Memory B cell (primary cell): ENCODE measurements at places on chromosomes 4 and X.

DNA sequence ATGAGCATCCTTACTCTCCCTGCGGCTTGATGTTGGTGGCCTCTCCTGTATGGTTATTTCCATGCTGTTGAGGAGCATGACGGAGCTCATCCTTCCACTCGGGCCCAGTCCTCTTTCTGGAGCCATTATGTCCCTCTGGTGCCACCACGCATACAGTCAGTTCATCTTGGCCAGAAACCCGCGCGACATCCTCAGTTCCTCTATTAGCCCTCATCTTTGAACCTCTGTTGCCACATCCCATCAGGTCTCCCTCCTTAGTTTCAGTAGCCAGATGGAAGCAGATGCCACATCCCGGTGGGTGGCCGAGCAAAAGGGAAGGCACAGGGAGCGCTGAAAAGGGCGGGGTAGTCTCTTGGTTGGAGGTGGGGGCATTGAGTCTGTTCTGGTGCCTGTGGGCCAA lies 4.6 kb downstream of the LOC101059915 start:
- H3K4me3 ChIP-seq = no peak overlapping the region
- DNase-seq = no peak
- no peaks in the 10 kb centered on the region for H3K36me3 ChIP-seq
- peaks cover 3% of the 10 kb centered on the region for H3K4me1 ChIP-seq
- peaks cover 9% of the 10 kb centered on the region for H3K27me3 ChIP-seq
- H3K27ac ChIP-seq = no peak overlapping the region

DNA sequence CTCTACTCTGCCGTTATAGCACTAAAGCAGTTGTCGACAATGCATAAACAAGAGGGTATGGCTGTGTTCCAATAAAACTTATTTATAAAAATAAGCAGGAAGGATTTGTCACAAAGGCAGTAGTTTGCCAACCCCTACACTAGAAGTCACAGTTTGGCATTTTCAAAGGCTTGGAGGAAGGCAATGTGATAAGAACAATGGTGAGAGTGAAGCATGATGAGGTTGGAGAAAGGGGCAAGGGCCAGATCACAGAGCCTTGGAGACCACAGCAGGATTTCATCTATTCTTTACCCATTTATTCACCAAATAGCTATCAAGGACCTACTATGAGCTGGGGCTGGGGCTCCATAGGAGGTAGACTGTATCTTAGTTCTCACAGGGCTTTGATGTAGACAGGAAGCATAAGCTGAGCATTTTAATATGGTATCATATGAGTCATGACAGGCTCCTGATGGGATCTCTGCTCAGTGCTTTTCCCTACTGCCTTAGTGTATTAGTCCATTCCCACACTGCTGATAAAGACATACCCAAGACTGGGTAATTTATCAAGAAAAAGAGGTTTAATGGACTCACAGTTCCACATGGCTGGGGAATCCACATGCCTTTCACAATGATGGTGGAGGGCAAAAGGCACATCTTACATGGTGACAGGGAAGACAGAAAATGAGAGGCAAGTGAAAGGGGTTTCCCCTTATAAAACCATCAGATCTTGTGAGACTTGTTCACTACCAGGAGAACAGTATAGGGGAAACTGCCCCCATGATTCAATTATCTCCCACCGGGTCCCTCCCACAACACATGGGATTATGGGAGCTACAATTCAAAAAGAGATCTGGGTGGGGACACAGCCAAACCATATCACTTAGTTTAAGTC lies 58.9 kb downstream of the PPM1K start:
- H3K27me3 ChIP-seq = no peaks in the 10 kb centered on the region
- H3K4me3 ChIP-seq = no peak overlapping the region
- H3K27ac ChIP-seq = no peak overlapping the region
- no peaks in the 10 kb centered on the region for H3K36me3 ChIP-seq
- DNase-seq = no peak

- DNase-seq = no peak
- no peaks in the 10 kb centered on the region for H3K36me3 ChIP-seq
- no peak overlapping the region for H3K27ac ChIP-seq
- no peaks in the 10 kb centered on the region for H3K4me1 ChIP-seq
- peaks cover 2% of the 10 kb centered on the region for H3K27me3 ChIP-seq
Observed at GRCh38 chr4:87717276-87718031, 67.4 kb downstream of the DMP1 start.

- H3K27ac ChIP-seq = no peak overlapping the region
- H3K4me1 ChIP-seq = peaks cover 7% of the 10 kb centered on the region
- H3K36me3 ChIP-seq = no peaks in the 10 kb centered on the region
- no peak for DNase-seq
- no peak overlapping the region for H3K4me3 ChIP-seq
- H3K27me3 ChIP-seq = no peaks in the 10 kb centered on the region
Observed at GRCh38 chr4:100936661-100937375, 410.5 kb downstream of the PPP3CA start.

DNA sequence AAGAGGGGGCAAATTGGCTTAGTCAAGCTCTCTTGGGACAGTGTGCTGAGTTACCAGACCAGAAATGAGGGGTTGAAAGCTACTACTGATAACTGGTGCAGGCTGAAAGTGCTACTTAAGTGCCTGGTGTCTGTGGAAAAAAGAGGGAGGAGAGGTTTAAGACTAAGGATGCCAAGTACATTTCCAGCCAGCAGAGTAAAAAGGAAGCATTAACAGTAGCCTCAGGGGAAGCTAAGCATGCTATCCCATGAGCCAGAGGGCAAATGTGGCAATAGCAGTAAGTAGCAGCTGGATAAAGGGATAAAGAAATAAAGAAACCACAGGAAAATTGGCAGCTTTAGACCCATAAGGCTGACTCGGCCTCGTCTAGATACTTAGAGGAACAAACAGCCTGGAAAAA lies 196.3 kb upstream of the MAB21L2 start:
- peaks cover 23% of the 10 kb centered on the region for H3K36me3 ChIP-seq
- H3K27ac ChIP-seq = no peak overlapping the region
- no peak overlapping the region for H3K4me3 ChIP-seq
- H3K4me1 ChIP-seq = peaks cover 4% of the 10 kb centered on the region
- DNase-seq = no peak

- H3K4me3 ChIP-seq = no peak overlapping the region
- H3K4me1 ChIP-seq = no peaks in the 10 kb centered on the region
- H3K27me3 ChIP-seq = peaks cover 27% of the 10 kb centered on the region
- H3K27ac ChIP-seq = no peak overlapping the region
- no peak for DNase-seq
Observed at GRCh38 chr4:153773236-153773690, 13.4 kb upstream of the RNF175 start.
